ENCODE measurements at places on chromosomes 5 and 9.

DNA sequence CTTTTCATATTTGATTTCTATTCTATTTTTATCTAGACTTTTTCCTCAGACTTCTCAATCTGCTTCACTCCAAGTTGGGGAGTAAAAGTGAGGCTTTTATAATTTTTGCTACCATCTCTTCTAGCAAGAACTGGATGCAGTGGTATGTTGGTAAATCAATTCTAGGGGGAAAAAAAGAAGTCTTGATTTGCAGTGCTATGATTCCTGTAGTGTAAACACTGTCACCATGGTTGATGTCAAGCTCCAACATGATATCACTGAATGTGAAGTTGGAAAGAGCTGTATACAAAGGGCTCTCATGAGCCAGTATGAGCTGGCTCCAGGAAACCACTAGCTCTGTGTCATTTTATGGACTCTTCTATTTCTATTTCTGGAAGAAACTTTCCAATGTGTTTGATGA, 439.2 kb downstream of the NTRK2 start:
- DNase-seq = no peak

- DNase-seq = no peak
Measured at GRCh38 chr9:96087669-96088299, 212.3 kb downstream of the ERCC6L2 start.

- no peak for DNase-seq
Measured at GRCh38 chr5:143887903-143888665, 76.1 kb downstream of the HMHB1 start.

DNA sequence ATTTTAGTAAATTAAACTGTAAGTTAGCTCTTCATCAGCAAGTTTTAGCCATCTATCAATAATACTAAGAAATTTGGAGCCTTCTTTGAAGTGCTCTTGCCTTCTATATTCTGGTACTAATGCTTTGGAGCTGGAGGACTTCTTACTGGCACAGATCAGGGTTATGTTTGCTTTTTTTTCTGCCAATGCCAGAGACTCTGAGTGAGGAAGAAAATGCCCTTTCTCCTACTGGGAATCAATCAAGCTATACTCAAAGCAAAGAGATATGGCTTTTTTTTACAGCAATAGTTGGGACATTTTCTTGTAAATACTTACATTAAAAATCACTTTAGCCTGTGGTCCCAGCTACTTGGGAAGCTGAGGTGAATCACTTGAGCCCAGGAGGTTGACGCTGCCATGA, 4.3 kb downstream of the HSDL2 start:
- DNase-seq = no peak

GRCh38 chr5:59617186-59617771, 276.2 kb downstream of the PDE4D start:
- no peak for DNase-seq

DNA sequence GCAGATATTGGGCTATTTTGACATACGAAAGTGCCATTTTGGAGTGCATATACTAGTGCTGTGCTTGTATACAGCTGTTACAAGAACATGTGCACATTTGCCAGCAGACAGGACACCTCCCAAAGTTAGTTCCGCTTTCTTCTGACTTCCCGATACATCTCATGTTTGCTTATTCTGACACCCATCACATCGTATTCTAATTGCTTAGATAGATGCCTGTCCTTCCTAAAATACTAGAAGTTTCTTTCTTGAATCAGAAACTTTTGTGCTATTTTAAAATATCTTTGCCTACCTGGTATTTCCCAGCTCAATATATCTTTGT, 177.8 kb downstream of the TTLL11 start:
- DNase-seq = no peak

- DNase-seq = no peak
Measured at GRCh38 chr5:158877124-158877581, 222.6 kb downstream of the EBF1 start.

DNA sequence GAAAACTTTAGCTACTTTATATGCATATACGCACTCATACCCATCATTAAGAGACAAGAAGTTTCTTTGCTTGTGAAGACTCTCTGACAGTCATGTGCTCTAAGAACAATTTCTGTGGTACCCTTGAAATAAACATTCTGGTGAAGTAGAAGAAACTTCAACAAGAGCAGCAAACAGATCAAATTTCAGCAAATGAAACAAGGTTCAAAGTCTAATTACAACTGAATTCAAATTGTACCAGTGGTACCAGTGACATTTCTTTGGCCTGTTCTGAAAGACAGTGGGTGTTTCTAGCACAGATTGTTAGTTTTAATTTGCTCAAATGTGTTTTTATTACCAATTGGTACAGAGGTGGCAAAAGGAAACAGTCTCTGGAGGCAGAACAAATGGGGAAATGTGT, 391.0 kb downstream of the CHSY3 start:
- DNase-seq = no peak

GRCh38 chr9:95090023-95090791, 227.3 kb downstream of the FANCC start:
- DNase-seq = no peak

GRCh38 chr5:109038209-109038840, 290.6 kb downstream of the FER start:
- DNase-seq = no peak

DNA sequence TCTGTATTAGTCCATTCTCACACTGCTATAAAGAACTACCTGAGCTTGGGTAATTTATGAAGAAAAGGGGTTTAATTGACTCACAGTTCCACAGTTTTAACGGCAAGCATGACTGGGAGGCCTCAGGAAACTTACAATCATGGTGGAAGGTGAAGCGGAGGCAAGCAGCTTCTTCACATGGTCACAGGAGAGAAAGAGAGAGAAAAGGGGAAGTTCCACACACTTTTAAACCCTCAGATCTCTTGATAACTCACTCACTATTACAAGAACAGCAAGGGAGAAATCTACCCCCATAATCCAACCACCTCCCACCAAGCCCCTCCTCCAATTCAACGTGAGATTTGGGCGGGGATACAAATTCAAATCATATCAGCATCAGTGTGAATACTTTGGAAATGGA, 133.4 kb upstream of the SLC30A5 start:
- DNase-seq = no peak

DNA sequence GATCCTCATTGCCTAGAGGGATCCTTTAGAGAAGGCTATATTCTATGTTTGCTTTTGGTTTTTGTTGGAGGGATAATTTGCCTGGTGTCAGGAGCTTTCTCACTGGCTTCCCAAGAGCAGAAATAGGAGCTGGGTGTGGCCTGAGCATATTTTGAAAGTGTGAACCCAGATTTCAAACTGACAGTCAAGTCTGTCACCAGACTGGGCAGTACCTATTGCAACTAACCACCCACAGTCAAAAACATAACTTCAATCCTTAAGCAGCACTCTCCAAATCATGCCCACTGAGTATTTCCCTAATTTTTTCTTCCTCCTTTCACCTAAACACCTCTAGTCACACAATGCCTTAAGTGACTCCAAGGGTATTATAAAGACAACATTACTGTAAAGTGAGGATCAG, 278.4 kb downstream of the EBF1 start:
- no peak for DNase-seq

DNA sequence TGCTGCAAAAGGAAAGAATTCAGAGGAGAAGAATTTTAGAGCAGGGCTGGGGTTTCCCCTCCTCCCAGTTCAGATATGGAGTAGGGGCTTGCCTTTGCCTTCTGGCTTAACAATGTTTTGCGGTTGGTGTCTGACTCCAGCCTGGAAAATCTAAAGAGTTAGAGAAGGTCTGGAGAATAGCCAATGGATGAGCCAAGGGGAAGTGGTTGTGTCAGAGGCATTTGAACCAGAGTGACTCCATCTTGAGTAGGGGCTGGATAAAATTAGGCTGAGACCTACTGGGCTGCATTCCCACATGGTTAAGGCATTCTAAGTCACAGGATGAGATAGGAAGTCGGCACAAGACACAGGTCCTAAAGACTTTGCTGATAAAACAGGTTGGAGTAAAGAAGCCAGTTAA, 133.7 kb downstream of the DIRAS2 start:
- no peak for DNase-seq

DNA sequence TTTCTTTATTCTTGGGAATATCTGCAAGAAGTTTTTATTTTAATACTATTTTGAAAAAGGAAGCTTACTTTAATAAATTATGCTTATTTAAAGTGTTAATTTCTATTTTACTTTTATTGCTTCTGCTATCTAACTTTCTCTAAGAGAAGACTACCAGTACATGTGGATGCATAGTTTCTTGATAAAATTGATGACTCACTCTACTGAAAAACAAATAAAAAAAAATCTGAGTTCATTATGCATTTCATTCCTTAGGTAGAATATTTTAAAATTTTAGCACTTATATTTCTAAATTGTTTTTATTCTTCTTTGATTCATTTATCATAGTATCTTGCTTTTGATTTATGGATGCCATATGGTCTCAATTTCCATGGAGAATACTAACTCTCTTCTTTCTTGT, 217.9 kb downstream of the TAF11L14 start:
- no peak for DNase-seq

GRCh38 chr5:63500242-63500641, 462.0 kb downstream of the HTR1A start:
- DNase-seq = no peak

- no peak for DNase-seq
Measured at GRCh38 chr5:62001640-62002039, 304.4 kb upstream of the KIF2A start.

GRCh38 chr5:131953969-131954368, 8.5 kb upstream of the MEIKIN start:
- DNase-seq = no peak

GRCh38 chr5:168469816-168470215, 16.5 kb upstream of the RARS1 start:
- no peak for DNase-seq

GRCh38 chr5:137216976-137217598, 282.0 kb downstream of the SPOCK1 start:
- no peak for DNase-seq

- no peak for DNase-seq
Measured at GRCh38 chr5:148792744-148793143, 33.7 kb upstream of the ADRB2 start.

GRCh38 chr9:87270221-87270847, 227.3 kb upstream of the DAPK1 start:
- no peak for DNase-seq

GRCh38 chr5:17257705-17258273, 40.4 kb downstream of the BASP1 start:
- DNase-seq = no peak

DNA sequence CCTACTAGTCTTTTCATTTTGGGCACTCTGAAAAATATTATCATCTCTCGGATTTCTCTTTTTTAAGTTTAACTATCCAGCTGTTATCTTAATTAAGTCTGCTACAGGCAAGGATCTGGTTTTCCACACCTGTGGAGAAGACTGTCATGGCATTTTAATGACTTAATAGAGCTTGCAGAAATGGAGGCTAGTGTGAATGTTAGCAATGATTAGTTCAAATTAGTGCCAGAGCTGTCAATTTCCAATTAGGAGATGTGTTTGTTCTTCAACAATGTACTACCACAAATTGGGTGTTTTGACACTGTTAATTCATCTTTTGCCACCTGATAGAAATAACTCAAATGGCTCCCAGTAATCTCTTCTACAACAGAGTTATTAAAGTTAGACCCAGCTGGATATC, 2023.0 kb upstream of the CDH9 start:
- DNase-seq = no peak

GRCh38 chr5:180370861-180371641, 17.9 kb upstream of the GFPT2 start:
- DNase-seq = no peak

GRCh38 chr5:42753099-42753498, 3.5 kb upstream of the CCDC152 start:
- DNase-seq = no peak

GRCh38 chr5:172178991-172179989, 8.7 kb downstream of the STK10 start:
- peak; percentile 68 for DNase-seq

GRCh38 chr9:89899573-89899972, 294.8 kb downstream of the GADD45G start:
- no peak for DNase-seq

GRCh38 chr5:74638970-74639806, 1.3 kb downstream of the ENC1 start:
- no peak for DNase-seq

GRCh38 chr9:70902171-70902570, 219.2 kb downstream of the TRPM3 start:
- DNase-seq = no peak

GRCh38 chr9:134372581-134373267, 46.5 kb downstream of the RXRA start:
- DNase-seq = no peak

DNA sequence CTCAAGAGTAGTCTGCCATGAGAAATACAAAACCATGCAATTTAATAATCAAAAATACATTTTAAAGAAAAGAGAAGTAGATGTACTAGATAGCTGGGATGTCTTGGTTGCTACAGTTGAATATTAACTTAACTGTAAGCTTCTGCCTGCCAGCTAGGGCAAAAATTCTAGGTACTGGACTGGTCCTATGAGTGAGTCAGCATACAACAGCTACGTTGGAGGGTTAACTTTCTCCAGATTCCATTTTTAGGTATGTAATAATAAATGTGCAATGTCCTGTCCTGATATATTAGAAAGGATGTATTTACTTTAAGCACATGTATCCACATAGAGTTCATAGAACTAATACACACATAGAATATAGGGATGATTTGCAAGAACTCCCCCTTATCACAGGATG, 230.1 kb downstream of the CAAP1 start:
- DNase-seq = no peak

GRCh38 chr5:176596689-176597416, 13.1 kb downstream of the GPRIN1 start:
- peak; percentile 65 for DNase-seq

- no peak for DNase-seq
Measured at GRCh38 chr9:82457891-82458290, 469.3 kb downstream of the SPATA31D1 start.

GRCh38 chr5:179852993-179853547, 5.5 kb downstream of the MRNIP start:
- DNase-seq = no peak

DNA sequence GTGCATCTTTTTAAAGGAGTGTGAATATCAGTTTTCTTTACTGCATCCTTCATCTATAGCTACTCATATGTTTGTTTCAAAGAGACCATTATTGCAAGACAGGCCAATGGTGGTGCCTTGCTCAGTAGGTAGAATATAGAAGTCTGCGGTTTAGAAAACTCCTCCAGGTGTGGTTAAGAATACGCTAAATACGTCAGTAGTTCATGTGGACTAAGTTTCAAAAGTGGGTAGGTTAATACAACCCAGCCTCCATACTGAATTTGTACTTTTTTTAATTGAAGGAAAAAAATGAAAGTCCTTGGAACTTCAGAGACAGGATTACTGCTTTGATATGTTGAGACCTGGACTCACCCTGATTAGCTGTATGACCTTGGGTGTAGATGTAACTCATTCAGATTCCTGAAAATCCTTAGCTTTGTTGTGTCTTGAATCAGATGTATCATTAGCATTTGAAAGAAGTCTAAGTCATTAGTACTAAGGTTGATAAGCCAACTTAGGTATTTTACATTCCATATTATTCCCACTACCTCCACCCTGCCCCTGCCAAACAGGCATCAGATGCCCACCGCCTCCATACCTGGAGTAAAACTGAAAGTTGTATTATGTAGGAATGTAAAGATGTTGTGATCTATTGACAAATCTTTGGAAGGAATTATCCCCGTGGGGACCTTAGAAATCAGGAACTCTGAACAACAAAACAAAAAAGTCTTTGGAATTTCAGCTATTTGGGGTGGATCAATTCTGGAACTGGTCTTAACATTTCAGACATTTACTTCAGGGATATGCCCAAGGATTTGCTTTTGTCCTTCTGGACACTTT, 6.1 kb downstream of the BASP1 start:
- no peak for DNase-seq
